ENCODE measurements at places on chromosomes 7 and 10.

GRCh38 chr10:62460393-62460792, 86.2 kb downstream of the ZNF365 start:
- DNase-seq = no peak

DNA sequence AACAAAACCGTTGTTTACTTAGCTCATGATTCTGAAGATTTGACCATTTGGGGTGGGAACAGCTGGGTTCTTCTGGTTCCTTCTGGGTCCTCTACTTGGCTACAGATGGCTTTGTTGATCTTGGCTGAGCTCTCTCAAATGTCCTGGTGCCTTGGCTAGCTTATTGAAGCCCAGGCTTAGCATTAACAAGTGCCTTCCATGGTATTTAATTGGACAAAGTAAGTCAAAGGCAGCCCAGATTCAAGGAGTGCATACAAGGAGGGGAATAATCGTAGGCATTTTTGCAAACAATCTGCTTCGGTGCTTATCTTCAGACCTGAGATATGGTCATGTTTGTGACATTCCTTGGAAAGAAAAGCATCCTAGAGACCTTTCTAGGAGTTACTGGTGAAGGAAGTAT, 81.4 kb downstream of the ADCYAP1R1 start:
- no peak for DNase-seq

DNA sequence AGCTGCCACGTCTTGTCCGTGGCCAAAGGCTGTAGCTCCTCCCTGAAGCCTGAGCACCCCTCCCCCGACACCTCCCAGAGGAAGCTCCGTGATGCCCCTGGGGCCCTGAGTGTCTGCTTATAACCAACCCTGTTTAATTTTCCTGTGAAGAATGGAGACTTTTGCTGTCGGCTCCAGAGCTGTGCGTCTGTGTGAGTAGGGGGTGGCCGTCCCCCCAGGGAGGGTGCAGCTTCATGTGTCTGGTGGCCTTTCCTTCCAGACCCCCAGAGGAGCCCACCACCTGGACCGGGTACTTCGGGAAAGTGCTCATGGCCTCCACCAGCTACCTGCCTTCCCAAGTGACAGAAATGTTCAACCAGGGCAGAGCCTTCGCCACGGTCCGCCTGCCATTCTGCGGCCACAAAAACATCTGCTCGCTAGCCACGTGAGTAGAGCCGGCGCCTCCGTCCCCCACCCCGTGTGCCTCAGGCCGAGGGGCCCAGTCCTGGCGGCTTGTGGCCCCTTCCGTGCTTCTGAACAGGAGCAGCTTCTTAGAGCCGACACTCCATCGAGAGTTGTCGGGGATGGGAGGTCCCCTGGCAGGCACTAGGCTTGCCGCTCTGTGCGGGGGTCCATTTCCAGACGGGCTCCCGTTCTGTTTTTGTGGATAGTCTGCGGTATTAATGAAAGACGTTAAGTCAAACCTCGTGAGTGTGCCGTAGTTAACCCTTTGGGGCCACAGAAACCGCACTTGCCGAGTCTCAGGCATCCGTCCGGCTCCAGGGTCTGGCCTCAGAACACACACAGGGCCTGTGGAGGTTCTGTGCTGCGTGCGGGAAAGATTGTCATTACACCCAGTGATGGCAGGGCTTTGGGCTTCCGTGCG, 37.1 kb downstream of the WIPI2 start:
- DNase-seq = no peak

DNA sequence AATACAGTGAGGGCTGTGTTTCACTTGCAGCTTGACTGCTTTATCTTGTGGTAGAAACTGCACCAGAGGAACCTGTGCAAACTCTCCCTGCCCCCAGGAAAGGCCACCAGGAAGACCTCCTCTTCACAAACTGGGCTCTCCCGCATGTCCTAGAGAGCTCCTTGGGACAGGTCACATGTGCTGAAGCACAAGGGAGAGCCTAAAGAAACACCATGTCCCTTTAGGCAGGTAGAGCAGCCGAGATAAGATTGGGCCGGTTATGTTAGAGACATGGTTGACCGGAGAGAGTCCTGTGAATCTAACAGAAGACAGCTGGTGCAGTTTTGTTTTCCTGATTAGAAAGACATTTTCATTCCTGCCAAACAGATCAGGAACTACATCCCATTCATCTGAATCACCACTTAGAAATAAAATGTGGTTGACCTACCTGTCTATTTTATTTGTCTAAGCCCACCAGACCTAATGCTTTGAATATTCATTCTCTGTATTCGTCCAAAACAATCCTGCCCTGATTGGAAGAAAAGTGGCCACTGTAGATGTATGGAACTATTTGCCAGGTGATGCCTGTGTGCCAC, 224.1 kb downstream of the GLI3 start:
- DNase-seq = no peak

- no peak for DNase-seq
These were observed 93.5 kb upstream of the LRRC4 start for GRCh38 chr7:128124786-128125185.

DNA sequence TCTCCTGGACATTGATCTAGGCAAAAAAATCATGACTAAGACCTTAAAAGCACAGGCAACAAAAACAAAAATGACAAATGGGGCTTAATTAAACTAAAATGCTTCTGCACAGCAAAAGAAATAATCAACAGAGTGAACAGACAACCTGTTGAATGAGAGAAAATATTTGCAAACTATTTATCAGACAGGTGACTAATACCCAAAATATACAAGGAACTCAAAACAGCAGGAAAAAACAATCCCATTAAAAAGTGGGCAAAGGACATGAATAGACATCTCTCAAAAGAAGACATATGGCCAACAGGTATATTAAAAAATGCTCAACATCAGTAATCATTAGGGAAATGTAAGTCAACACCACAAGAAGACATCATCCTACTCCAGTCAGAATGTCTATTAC, 166.8 kb downstream of the MTERF1 start:
- DNase-seq = no peak

- no peak for DNase-seq
These were observed 29.8 kb downstream of the GSDME start for GRCh38 chr7:24727154-24728120.

- DNase-seq = no peak
These were observed 36.9 kb downstream of the TNPO3 start for GRCh38 chr7:129017933-129018538.

DNA sequence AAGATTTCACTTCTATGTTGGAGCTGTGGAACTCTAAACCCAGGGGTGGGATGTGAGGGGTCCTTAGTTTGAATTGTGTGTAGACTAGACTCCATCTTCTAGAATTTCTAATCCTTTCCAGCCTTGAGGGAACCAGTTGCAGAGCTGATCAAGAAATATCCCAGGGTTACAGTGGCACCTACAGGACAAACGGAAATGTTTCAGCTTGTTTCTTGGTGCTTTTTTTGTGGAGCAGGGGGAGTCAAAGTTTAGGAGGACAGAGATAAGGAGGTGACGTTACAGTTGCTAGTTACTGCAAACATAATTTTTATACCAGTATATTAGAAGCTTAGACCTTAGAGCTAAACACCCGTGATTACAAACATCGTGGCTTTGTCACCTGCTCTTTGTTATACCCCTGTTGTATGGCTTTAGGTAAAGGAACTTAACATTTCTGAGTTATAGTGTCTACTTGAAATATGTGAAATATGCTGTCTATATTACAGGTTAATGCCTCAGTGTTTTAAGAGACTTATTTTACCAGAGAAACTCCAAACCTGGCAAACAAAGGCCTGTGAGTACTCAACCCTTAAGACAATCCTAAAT, 84.5 kb upstream of the DYNC1I1 start:
- no peak for DNase-seq

GRCh38 chr7:142602756-142603155, 146.5 kb upstream of the PRSS1 start:
- no peak for DNase-seq

DNA sequence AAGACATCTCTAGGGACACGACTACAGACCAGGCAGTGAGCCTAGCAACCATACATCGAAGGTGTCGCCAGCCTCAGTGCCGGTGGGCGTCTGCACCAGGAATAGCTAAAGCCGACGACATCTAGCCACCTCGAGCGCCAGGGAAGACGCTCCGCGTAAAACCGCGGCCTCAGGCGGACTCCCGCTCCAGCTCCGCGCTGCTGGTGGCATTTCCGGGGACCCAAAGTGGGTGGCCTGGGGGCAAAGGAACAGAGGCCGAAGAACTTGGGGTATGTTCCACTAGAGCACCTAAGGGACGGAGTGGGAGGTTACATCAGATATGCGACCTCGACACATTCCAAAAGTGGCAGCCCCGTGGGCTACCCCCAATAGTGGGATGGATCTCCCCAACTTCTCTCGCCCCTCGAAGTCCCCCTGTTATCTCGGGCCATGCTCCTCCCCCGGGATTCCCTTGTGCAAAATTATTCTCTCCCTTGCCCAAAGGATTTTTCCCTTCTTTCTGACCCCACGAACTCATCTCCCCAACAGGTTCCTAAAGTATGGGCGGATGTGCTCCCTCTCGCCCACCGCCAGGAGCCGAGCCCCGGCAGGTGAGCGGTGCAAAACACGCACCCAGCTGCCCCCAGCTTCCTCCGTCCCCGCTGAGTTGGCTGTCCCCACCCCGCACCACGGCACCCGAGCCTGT, 1.2 kb downstream of the KCNMA1 start:
- DNase-seq = no peak

GRCh38 chr7:145169908-145170307, 334.1 kb upstream of the TPK1 start:
- no peak for DNase-seq

GRCh38 chr10:116017405-116017804, 255.6 kb downstream of the GFRA1 start:
- no peak for DNase-seq

- DNase-seq = no peak
These were observed 169.7 kb upstream of the RHEB start for GRCh38 chr7:151689196-151689971.

Measured in activated CD8-positive, alpha-beta memory T cell treated with anti-CD3 and anti-CD28 coated beads for 1 hour (primary cell).